MM.1S (cell line): ENCODE measurements at places on chromosomes 16 and 17.

- DNase-seq = no peak
These were observed 6.4 kb upstream of the FOXJ1 start for GRCh38 chr17:76147211-76148014.

- peak; percentile 19 for DNase-seq
These were observed 100.8 kb downstream of the ABCC12 start for GRCh38 chr16:48054881-48055601.

DNA sequence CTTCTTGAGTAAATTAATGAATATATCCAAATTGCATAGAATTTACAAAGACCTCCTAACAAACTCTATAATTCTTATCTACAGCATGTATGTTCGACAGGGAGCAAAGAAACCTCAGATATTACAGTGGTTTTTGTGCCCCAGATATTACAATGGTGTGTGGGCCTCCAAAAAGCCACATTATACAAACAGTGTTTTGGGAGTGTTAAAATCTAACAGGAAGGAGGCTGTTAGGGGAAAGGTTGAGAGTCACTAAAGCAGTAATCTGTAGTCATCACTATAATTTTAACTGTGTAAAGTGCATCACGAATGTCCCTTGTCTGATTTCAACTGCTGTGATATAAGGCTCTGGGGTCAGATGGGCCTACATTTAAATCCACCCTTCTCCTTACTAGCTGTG is 400.2 kb upstream of the C16orf82 start:
- DNase-seq = no peak

- DNase-seq = no peak
These were observed 829 bp downstream of the PITPNM3 start for GRCh38 chr17:6555331-6556120.

DNA sequence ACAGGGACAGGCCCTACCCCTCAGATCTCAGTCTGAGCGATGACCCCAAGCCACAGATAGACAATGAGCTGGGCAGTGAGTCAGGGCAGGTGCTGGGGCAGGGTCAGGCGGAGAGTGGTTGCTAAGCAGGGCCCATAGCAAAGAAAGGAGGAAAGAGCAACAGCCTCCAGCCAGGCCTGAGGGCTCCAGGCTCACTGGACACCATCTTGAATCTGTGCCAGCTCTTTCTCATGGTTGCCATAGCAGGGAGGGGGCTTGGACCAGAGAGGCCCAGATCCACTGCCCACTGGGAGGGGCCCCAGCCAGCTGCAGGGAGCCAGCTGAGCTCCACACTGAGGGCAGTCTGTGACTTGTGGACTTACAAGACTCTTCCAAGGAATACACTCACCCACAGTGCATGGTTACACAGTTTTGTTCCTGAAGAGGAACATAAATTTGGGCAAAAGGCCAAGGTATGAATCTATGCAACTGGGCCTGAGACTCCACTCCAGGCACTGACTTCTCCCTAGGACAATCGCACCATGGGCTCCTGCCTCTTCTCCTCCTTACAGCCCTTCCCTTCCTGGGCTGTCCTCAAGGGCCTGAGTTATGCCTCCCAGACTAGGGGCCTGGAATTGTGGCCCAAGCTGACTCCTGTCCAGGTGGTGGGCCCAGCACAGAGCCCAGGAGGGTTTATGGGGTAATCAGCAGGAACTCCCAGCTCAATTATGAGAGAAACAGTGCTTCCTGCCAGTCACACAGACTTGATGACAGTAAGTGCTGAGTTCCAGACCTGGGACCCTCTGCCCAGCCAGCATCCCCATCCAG is 59.9 kb downstream of the BEAN1 start:
- DNase-seq = no peak

DNA sequence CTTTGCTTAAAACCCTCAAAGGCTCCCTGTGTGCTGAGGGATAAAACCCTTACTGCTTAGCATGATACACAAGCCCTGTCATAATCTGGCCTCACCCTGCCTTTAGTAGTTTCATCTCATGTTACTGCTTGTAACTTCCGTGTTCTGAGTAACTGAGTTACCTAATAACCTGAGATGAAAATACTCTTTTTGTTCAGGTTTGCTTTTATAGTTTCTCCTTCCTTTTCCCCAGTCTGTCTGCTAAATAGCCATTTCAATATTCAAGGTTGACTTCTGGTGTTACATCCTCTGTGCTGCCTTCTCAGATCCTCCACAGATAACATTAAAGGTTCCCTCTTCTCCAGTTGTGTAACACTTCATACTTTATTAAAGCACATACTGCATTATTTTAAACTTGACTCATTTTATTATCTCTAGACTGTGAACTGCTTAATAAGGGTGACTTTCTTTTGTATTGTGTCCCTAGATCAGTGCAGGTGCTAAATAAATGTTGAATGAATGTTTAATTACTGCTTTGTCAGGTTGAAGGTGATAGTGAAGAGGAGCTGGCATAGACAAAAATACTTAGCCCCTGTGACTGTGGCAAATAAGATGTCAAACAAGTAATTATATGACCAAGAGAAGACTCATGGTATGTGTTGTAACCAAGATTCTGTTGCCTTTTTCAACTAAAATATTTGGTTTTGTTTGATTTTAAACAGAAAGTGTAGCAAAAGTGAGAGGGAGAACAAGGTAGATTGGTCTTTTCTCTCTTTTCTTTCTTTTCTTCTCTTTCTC is 47.8 kb downstream of the NFAT5 start:
- no peak for DNase-seq

DNA sequence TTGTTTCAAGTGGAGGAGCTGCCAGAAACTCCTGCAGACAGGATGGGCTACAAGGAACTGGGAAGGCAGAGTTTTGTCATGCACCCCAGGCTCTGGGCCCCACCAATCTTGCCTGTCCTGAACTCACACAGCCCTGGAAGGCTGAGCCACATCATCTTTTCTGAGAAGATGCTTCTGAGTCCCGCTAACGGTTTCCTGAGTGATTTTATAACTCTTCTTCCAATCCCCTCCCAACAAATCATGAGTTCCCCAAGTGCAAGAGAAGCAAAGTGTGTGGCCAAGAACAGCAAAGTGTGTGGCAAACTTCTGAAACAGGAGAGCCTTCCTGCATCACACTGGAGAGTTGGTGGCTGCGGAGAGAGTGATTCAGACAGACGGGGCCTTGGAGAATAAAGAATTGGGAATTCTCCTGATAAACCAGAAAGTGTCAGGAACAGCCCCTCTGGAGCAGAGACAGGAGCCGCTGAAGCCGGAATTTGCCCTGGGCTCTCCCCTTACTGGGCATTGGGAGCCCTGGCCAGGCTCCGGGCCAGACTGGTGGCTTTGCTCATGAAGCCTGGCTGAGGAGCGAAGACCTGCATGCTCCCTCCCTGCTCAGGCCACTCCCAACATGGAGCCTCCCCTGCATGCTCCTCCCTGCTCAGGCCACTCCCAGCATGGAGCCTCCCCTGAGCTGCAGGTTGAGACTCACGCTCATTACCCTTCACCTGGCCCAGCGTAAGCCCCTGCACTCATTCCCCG is 47.2 kb downstream of the PITPNM3 start:
- no peak for DNase-seq

DNA sequence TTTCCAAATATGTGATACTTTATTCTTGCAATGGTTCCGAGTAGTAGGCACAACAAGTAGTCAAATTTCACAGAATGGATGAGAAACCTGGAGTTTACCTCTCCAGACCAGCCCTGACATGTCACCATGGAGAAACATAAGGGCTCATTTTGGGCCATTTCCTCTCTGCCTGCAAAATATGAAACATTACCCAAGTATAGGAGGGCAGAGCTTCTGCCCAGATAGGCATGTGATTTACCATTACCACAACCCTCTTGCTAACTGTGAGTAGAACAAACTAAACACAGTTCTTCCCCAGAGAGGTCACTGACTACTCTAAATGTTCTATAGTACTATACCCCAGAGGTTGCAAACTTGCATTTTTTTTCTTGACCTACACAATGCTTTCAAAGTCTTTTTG is 15.7 kb upstream of the KPNB1 start:
- DNase-seq = no peak

DNA sequence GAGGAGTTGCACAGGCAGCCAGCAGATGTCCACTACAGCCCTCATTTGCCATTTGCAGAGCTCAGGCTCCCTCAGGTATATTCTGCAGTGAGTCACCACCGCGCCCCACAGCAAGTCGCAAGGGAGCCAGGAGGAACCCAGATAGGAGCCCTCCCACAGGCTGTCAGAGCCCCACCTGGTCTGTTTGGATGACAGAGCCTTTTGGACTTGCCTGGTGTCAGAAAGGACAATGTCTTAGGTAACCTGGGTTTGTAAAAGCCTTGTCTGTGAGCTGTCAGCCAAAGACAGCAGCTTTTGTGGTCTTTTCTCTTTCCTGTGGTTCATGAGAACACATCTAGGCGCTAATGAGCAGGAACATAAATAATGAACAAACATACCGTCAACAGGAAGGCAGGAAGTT is 70.9 kb downstream of the GNAO1 start:
- no peak for DNase-seq

- no peak for DNase-seq
These were observed 48.6 kb downstream of the GAS7 start for GRCh38 chr17:10149573-10150399.

GRCh38 chr16:68668266-68668665 is 23.2 kb downstream of the CDH3 start:
- DNase-seq = peak; percentile 62

- peak; percentile 59 for DNase-seq
These were observed 651 bp upstream of the EIF1 start for GRCh38 chr17:41687828-41688640.

DNA sequence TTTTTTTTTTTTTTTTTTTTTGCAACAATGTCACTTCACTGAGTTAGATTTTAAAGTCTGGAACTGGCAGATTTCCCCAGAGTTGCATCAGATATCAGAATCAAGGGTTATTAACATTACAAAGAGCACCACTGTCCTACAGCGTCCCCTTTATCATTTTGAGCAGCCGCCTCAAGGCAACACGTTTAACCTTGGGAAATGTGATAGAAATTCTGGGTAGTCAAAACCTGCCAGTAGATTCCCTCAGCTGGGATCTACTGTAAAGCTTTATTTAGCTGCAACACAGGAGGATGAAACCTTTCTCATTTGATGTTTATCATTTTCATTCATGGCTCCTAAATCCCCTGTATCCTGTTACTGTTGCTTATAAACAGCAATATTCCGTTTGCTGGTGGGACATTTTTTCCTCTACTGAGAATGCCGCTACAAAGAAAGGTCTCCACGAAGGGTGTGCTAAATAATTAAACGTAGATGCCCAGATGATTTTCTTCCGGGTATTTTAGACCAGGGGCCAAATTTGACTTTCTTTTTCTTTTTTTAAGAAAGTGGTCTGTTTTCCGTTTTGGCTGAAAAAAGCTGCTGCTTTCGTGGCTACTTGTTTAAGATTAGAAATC is 436.1 kb upstream of the GOT2 start:
- no peak for DNase-seq

- no peak for DNase-seq
These were observed 800.0 kb downstream of the KCNJ18 start for GRCh38 chr17:22492331-22492730.

- no peak for DNase-seq
These were observed 183.6 kb upstream of the CDH11 start for GRCh38 chr16:65305266-65305959.

DNA sequence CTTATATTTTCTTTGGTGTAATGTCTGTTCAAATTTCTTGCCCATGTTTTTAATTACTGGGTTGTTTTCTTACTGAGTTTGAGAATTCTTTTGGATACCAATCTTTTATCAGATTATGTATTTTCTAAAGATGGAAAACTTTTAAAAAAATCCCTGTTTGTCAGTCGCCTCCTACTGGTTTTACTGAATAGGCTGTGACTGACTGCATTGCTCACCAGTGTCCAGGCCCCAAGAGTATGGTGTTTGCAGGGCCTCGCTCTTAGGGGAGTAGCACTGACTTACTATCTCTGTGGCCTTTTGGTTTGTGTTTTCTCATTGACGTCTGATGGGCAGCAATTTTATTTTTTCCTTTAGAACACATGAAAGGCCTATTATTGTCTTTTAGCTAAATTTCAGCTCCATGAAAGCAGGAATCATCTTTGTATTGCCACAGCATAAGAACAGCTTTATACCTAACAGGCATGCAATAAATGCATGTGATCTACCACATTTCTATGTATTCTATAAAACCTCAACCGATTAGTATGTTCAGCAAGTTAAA is 188.4 kb downstream of the AATF start:
- DNase-seq = no peak

DNA sequence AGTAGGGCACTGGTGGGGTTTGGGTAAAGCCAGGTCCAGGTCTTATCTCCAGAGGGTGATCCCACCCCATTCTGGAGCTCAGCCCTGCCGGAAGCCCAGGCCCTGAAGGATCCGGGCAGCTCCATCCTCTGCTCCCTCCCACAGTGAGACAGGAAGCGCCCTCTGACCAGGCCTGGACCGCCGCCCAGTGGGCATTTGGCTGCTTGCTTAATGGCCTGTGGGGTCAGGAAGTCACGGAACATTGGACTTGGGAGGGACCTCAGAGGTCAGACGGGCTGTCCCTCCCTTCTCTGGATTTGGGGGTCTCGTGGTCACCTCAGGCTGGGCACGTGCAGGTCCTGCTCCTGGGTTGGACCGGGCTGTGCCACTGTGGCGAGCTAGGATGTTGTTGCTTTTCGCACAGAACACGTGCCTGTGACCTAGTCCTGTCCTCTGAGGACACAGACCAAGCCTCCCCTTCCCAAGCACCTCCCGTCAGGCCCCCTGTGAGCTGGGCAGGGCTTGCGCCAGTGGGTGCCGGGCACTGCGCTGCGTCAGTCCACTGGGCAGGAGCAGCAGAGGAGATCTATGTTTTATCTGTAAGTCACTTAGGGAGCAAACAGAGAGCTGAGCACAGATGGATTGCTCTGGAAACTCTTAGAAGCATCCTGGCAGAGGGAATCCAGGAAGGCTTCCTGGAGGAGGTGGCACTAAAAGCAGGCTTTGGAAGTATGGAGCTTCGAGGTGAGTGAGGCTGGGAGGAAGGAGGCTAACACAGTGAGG is 49.4 kb upstream of the GSE1 start:
- no peak for DNase-seq

DNA sequence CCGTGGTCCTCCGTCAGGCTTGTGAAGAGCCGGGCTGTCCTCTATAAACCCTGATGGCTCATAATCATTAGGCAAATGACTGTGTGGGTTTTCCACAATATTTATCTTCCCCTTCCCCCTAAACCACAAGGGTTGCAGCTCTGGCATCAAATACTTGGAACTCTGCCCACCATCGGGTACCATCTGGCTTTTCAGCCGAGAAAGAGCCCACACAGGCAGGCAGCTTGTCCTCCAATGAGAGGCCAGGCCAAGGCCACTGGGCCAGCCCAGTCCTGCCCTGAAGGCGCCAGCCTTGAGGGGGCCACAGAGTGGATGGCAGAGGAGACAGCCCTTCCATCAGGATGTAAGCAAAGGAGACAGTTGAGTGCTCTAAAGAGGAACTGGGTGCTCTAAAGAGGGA is 31.8 kb upstream of the NAT9 start:
- DNase-seq = no peak

DNA sequence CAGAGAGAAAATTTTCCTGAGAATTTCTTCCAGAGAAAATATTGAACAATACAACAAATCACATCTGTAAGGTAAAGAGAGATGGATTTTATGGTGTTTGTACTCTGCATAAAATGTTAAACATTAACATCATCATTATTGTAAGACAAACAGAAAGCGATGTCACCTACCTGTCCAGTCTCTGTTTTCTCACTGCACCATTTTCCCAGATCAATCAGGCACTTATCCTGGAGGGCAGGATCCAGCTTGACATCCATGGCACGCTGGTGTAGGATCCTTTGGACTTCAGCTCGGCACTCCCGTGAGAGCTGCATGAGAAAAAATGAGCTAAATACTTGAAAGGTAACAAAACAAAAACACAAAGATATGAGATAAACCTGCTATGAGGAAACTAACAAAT is 55.9 kb upstream of the CLEC18B start:
- no peak for DNase-seq

- no peak for DNase-seq
These were observed 38.5 kb downstream of the PIGL start for GRCh38 chr17:16255481-16255921.

GRCh38 chr17:77228241-77228752 is 87.5 kb downstream of the SEC14L1 start:
- no peak for DNase-seq
